CD4-positive, alpha-beta memory T cell (primary cell): ENCODE measurements at places on chromosomes 1 and 21. TPM values are rescaled to one million over a fixed set of nuclear protein-coding genes. Genes with fewer than 3 reads are reported as not detected.

TARBP1 gene
- 27.5 TPM for total RNA-seq

HSPB7 gene
- not detected for total RNA-seq

CCDC185 gene
- total RNA-seq = not detected

KCNE1 gene
- total RNA-seq = 0.22 TPM

PLPPR4 gene
- total RNA-seq = not detected

WNT4 gene
- total RNA-seq = not detected

FAM110D gene
- not detected for total RNA-seq

RHOU gene
- total RNA-seq = 4.1 TPM

FAM131C gene
- not detected for total RNA-seq

CLDN17 gene
- not detected for total RNA-seq

FAM89A gene
- total RNA-seq = 8.7 TPM

LENEP gene
- 3.1 TPM for total RNA-seq

RAB42 gene
- total RNA-seq = 0.38 TPM

GBP5 gene
- 79.2 TPM for total RNA-seq

OBSCN gene
- total RNA-seq = 76.0 TPM

EFNA1 gene
- total RNA-seq = 1.9 TPM

MX2 gene
- total RNA-seq = 98.7 TPM

PRAMEF5 gene
- not detected for total RNA-seq

AMY2A gene
- total RNA-seq = not detected

ELAPOR1 gene
- total RNA-seq = 13.7 TPM

FCMR gene
- 588 TPM for total RNA-seq

UMODL1 gene
- 1.1 TPM for total RNA-seq

BLACAT1 gene
- 0.44 TPM for total RNA-seq

CDK18 gene
- total RNA-seq = 0.78 TPM

PDE9A gene
- total RNA-seq = 6.9 TPM

RAB3B gene
- 0.06 TPM for total RNA-seq

ALDH9A1 gene
- 47.1 TPM for total RNA-seq

SDE2 gene
- 21.1 TPM for total RNA-seq

EVI5 gene
- 1.7 TPM for total RNA-seq

LCE1C gene
- total RNA-seq = not detected

CNKSR1 gene
- 4.5 TPM for total RNA-seq

DNASE2B gene
- total RNA-seq = not detected

VANGL1 gene
- 1.5 TPM for total RNA-seq

PBX1 gene
- total RNA-seq = 0.70 TPM

CA14 gene
- total RNA-seq = not detected

PDZK1IP1 gene
- total RNA-seq = not detected

DHRS3 gene
- total RNA-seq = 91.8 TPM

LCE2C gene
- not detected for total RNA-seq

SPATA6 gene
- total RNA-seq = 1.9 TPM

NBPF20 gene
- total RNA-seq = 3.8 TPM

SELE gene
- total RNA-seq = not detected

DLGAP3 gene
- 1.5 TPM for total RNA-seq

MROH9 gene
- not detected for total RNA-seq

MRPL20 gene
- 123 TPM for total RNA-seq

KCNH1 gene
- not detected for total RNA-seq

CYP4A11 gene
- not detected for total RNA-seq

PDC gene
- total RNA-seq = not detected

PIGM gene
- total RNA-seq = 11.7 TPM

KRTAP13-2 gene
- total RNA-seq = not detected

DMBX1 gene
- total RNA-seq = not detected
